CD4-positive, alpha-beta T cell treated with Interleukin-21 for 1 hour (primary cell): ENCODE measurements at places on chromosomes 4 and X.

DNA sequence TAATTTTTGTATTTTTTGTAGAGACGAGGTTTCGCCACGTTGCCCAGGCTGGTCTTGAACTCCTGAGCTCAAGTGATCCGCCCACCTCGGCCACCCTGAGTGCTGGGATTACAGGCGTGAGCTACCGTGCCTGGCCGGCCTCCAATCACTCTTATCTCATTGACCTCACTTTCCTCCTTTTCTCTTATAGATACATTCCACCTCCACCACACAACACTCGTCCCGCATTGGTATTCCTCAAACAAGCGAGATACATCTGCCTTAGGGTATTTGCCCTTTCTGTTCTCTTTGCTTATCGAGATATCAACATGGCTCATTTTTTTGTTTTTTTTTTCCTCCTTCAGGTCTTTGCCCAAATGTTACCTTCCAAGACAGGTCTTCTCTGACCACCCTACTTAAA is 1.8 kb upstream of the PRPS1 start:
- DNase-seq, result no peak

DNA sequence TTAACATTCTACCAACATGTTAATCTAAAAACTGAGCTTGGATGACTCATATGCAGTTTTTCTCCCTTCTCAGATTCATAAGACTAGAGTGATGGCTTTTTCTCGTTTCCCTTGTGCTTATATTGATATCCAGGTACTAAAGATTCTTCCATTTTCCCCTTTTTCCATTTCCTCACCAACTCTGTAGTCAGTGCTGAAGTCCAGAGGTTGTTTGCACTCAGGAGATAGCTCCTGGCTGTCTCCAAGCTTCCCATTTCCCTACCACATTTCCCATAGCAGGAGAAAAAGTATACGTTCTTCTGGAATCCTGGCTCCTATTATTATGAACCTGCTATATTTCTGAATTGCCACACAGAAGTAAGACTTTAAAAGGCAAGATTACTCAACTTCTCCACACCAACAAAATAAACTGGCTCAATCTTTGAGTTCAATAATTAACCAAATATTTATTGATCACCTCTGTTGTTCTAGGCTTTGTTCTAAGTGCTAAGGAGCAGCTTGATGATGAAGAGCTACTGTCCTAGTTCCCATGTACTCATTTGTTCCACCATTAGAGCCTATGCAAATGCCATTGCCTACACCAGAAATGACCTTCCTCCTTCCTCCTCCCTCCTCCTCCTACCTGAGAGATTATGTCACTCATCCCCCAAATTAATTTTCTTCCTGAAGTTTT is 454.4 kb upstream of the RPS6KA3 start:
- DNase-seq, result no peak

DNA sequence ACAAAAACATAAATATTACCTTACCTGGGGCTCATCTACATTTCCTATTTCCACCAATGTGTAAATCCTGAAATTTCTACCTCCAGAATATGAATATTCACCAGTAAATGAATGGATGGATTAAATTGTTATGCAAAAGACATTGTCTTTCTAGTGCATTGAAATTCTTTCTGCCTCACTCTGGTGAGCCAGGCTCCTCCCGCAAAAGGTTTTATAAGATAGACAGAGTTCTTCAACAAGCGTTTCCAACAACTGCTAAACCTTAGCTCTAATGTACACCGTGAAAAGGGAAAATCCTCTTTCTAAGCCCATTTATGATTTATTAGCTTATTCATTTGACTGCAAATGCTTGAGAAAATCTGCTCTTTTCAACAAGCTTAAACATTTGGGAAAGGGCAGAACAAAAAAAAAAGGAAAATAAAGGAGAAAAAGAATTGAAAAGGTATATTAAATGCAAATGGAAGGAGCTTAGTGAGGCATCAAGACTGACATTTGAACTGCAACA is 72.0 kb downstream of the LDB2 start:
- DNase-seq, result no peak

GRCh38 chr4:41750121-41750625 is 1.6 kb upstream of the PHOX2B start:
- DNase-seq, result no peak

- no peak for DNase-seq
These were observed 94.8 kb downstream of the MAML3 start for GRCh38 chr4:140059159-140059558.
